ENCODE measurements at places on chromosomes 4 and X. TPM values are rescaled to one million over a fixed set of nuclear protein-coding genes. Genes with fewer than 3 reads are reported as not detected.

DNA sequence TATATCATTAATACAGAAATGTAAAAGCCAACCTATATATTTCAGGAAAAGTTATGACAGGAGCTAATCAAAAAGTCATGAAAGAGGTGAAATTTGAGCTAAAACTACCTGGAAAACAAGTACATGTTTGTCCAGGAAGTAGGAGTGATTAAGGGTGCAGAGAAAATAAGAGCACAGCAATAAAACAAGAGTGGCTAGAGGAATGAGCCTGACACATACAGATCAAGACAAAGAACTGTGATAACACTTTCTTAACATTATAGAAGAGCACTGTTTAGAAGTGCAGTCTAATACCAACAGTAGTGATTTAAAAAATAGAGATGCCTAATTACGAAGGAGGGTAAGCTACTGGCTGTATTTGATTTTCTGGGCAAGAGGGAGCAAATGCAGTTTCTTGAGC, 125.1 kb downstream of the WDFY3 start:
- no peak overlapping the region for H3K27ac ChIP-seq
- H3K4me3 ChIP-seq, result no peak overlapping the region
- H3K36me3 ChIP-seq, result no peaks in the 10 kb centered on the region
- H3K4me1 ChIP-seq, result no peaks in the 10 kb centered on the region
- DNase-seq, result no peak

The PAGE2B gene
- 0.99 TPM for total RNA-seq

DNA sequence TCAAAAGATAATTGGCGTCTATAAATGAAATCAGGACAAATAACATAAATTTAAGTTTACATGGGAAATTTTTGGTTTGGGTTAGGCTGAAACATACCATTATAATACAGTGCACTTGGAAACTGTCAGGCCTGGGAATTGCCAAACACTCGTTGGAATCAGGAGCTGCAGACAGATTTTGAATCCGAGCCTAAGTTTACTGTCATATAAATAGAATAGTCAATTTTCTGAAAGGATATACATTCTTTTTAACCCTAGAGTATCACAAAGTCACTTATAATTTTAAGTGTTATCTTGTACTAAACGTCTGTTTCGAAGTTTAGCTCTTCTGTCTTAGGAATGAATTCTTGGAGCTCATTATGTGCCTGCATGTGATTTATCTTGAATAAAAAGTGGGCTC, 234.1 kb downstream of the VEGFC start:
- H3K4me1 ChIP-seq, result no peaks in the 10 kb centered on the region
- DNase-seq, result no peak
- H3K4me3 ChIP-seq, result no peak overlapping the region
- H3K27ac ChIP-seq, result no peak overlapping the region
- no peaks in the 10 kb centered on the region for H3K27me3 ChIP-seq
- no peaks in the 10 kb centered on the region for H3K36me3 ChIP-seq

DNA sequence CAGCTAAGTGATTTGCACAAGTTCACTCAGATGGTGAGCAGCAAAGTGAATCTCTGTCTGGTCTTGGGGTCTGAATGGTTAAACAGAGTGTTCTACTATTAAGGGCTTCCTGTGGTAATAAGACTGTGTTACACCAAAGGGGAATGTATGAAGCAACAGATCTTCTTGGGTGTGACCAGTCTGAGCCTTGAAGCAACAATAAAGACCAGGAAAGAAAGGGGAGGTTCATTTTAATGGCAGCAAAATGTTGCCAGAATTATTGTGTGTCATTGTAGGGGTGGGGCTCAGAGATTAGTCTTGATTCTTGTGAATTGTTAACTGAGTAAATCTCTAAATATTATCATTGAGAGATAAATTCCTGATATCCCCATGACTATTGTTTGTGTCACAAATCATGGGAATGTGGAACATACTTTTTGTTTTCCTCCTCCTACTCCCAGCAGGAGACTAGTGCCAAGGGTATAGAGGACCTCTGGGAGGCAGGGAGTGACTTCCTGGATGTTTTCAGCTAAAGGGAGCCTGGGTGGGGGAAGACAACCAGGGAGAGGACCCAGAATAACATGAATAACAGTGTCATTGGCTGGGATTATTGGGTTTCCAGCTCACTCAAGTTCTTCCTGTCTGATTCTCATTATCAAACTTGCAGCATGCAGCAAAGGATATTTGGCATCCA, 141.4 kb upstream of the PAK3 start:
- H3K27ac ChIP-seq, result no peak overlapping the region
- H3K4me1 ChIP-seq, result no peaks in the 10 kb centered on the region
- no peak overlapping the region for H3K4me3 ChIP-seq
- no peak for DNase-seq

DNA sequence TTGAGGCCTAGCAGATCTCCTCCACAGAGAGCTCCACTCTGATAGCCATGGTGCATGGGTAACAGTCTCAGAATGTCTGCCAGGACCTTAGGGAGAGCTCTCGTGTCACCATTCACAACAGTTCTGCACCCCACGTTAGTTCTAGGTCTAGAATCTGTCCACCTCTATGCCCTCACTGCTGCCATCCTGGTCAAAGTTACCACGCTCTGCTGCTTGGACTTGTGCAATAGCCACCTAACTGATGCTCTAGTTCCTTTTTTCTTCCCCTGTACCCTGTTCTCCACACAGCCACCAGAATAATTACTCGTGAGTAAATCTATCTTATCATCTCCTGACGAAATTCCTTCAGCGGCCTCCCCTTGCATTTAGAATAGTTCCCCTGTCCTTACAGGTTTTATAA, 268.8 kb upstream of the GATB start:
- H3K27me3 ChIP-seq, result no peaks in the 10 kb centered on the region
- no peaks in the 10 kb centered on the region for H3K4me1 ChIP-seq
- H3K4me3 ChIP-seq, result no peak overlapping the region
- peak overlapping the region; percentile 74 for H3K27ac ChIP-seq
- no peaks in the 10 kb centered on the region for H3K36me3 ChIP-seq
- no peak for DNase-seq

DNA sequence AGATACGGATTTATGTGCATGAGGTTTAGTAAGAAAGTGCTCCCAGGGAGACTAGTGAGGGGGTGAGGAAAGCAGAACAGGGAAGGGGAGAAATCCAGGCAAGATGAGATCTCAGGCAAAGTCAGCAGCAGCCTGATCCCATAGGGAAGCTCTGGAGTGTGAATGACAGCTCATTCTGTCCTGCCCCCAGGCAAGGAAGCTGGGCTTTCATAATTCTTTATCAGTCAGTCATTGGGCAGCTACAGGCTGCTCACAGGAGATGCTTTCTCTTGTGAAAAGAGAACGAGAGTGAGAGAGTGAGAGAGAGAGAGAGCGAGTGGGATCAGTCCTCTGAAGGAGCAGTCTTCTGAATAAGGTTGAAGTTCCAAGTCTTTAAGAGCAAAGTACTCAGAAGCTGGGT, 48.1 kb downstream of the SRPX start:
- no peak overlapping the region for H3K27ac ChIP-seq
- no peaks in the 10 kb centered on the region for H3K4me1 ChIP-seq
- H3K4me3 ChIP-seq, result no peak overlapping the region
- no peaks in the 10 kb centered on the region for H3K36me3 ChIP-seq

DNA sequence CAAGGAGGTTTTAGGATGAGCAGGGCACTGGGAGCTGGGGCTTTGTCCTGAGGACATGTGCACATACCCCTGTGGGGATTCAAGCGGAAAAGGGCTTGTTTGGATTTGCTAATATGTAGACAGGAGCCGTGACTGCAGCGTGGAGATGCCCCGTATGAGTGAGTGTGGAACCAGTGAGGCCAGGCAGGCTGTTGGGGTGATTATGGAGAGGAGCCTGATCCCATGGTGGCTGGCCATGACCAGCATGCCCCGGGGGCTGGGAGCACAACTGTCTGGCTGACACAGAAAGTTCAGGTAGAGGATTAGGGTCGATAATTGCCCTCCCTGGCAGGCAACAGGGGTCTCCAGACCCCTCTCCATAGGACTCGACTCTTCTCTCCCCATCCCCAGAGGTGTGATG, 68.8 kb upstream of the STX18 start:
- H3K27me3 ChIP-seq, result no peaks in the 10 kb centered on the region
- DNase-seq, result no peak
- H3K27ac ChIP-seq, result no peak overlapping the region
- no peaks in the 10 kb centered on the region for H3K4me1 ChIP-seq
- H3K36me3 ChIP-seq, result peaks cover 22% of the 10 kb centered on the region
- no peak overlapping the region for H3K4me3 ChIP-seq

DNA sequence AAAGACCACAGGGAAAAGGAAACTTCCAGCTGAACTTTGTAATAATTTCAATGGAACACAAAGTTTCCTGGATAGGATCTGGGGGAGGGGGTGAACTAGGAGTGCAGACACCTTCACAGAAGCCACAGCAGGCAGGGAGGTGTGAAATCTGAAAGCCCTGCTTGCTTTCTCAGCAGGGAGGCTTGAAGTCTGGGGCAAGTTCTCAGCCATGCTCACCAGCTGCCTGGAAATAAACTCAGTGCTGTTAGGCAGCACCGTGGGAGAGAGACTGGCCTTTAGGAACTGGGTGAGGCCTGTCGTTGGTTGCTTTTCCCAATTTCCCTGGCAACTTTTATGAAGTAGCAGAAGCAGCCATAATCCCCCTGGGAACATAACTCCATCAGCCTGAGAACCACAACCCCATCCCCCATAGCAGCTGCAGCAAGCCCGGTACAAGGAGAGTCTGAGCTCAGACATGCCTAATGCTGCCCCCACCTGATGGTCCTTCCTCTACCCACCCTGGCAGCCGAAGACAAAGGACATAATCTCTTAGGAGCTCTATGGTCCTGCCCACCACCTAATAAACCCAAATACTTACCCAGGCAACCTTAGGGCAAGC, 39.2 kb upstream of the NMU start:
- H3K36me3 ChIP-seq, result no peaks in the 10 kb centered on the region
- no peaks in the 10 kb centered on the region for H3K4me1 ChIP-seq
- no peak overlapping the region for H3K27ac ChIP-seq
- DNase-seq, result no peak

- no peaks in the 10 kb centered on the region for H3K36me3 ChIP-seq
- H3K27me3 ChIP-seq, result peaks cover 3% of the 10 kb centered on the region
- H3K4me3 ChIP-seq, result no peak overlapping the region
- no peak overlapping the region for H3K27ac ChIP-seq
- no peaks in the 10 kb centered on the region for H3K4me1 ChIP-seq
- no peak for DNase-seq
These were observed 88.5 kb upstream of the CBR4 start for GRCh38 chr4:169098532-169098931.

DNA sequence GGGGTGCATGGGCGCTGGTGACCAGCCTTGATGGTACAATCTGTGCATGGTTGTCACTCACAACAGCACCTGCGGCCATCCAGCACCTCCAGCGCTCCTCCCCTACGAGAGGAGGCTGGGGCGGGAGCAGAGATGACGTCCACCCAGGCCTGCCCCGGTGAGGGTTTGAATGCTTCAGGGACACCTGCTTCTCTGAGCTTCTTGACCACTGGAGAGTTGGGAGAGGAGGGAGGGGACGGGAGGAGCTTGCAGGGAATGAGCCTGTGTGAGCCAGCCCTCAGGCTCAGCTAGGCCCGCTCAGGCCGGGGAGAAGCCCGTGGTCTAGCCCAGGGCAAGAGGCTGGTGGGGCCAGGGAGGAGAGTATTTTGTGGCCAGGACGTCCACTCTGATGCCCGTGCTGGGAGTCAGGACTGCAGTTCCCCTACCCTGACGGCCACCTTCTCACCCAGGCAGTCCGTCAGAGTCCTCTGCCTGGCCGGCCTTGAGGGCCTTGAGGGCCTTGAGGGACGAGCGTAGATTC, 59.2 kb downstream of the CPZ start:
- DNase-seq, result peak; percentile 31
- no peaks in the 10 kb centered on the region for H3K36me3 ChIP-seq
- no peak overlapping the region for H3K27ac ChIP-seq

GRCh38 chr4:39406763-39407583, at the start of gene KLB:
Gene KLB (plus strand): TSS chr4:39406930. CDS start chr4:39406950, 20 bp downstream.
- H3K4me1 ChIP-seq, result no peaks in the 10 kb centered on the region
- H3K27me3 ChIP-seq, result no peaks in the 10 kb centered on the region
- no peak for DNase-seq

The JADE3 gene
- 0.26 TPM for total RNA-seq

DNA sequence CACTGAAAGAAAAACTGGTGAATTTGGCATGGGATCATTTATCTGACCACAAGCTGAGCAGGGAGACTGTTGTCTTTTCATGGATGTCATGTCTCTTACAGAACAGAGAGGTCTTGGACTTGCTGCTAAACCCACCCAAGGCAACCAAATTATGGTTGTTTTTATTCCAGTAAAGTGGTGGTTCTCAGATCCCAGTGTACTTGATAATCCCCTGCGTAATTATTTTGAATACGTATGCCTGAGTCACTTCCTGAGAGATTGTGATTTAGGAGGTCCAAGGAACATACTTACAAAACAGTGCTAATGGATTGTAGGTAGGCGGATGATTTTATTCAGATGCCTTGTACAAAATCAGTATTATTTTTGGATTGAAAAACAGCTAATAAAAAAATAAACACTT, 585.6 kb downstream of the IL1RAPL1 start:
- H3K27me3 ChIP-seq, result no peaks in the 10 kb centered on the region
- DNase-seq, result no peak
- no peak overlapping the region for H3K27ac ChIP-seq

GRCh38 chrX:113001836-113002235, 161.2 kb upstream of the AMOT start:
- no peaks in the 10 kb centered on the region for H3K36me3 ChIP-seq
- no peak for DNase-seq
- no peak overlapping the region for H3K27ac ChIP-seq
- no peaks in the 10 kb centered on the region for H3K4me1 ChIP-seq
- no peak overlapping the region for H3K4me3 ChIP-seq
- H3K27me3 ChIP-seq, result peaks cover 6% of the 10 kb centered on the region

DNA sequence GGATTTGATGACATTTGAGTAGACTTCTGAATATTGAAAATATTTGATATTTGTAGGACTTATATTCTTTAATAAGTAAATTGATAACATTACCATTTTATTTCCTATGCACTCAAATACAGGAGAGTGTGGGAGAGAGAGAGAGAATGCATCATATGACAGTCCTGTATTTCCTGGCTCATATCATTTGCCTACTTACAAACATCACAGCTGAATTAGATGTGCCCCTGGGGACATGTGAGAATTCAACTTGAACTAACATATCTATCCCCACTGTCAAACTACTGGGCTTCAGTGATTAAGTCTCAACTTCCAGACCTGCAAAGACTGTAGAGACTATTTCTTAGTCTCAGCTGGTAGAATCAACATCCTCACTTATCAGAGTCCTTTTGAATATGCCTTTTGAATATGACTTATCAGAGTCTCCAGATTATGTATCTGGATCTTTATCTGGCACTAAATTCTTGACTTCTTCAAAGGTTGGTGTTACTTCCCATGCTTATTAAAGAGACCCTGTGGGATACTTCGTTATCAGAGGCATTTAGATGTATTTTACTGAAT, 75.5 kb downstream of the PABPC4L start:
- peaks cover 4% of the 10 kb centered on the region for H3K36me3 ChIP-seq
- no peak for DNase-seq
- no peak overlapping the region for H3K27ac ChIP-seq
- no peaks in the 10 kb centered on the region for H3K4me1 ChIP-seq
- H3K27me3 ChIP-seq, result no peaks in the 10 kb centered on the region

The ATOH1 gene
- total RNA-seq, result not detected

- H3K27ac ChIP-seq, result peak overlapping the region; percentile 8
- H3K36me3 ChIP-seq, result peaks cover 19% of the 10 kb centered on the region
- no peak overlapping the region for H3K4me3 ChIP-seq
These were observed 309.4 kb downstream of the PPP3CA start for GRCh38 chr4:101037938-101038413.

The FGA gene
- not detected for total RNA-seq

GRCh38 chrX:124619710-124620109, 273.3 kb downstream of the SH2D1A start:
- no peak overlapping the region for H3K27ac ChIP-seq
- no peak overlapping the region for H3K4me3 ChIP-seq
- H3K27me3 ChIP-seq, result no peaks in the 10 kb centered on the region
- H3K36me3 ChIP-seq, result no peaks in the 10 kb centered on the region

The LONRF3 gene
- 9.3 TPM for total RNA-seq

The TCEAL5 gene
- total RNA-seq, result not detected

Data from naive thymus-derived CD8-positive, alpha-beta T cell (primary cell).